ACHN (cell line): ENCODE measurements at places on chromosomes 5 and 9.

DNA sequence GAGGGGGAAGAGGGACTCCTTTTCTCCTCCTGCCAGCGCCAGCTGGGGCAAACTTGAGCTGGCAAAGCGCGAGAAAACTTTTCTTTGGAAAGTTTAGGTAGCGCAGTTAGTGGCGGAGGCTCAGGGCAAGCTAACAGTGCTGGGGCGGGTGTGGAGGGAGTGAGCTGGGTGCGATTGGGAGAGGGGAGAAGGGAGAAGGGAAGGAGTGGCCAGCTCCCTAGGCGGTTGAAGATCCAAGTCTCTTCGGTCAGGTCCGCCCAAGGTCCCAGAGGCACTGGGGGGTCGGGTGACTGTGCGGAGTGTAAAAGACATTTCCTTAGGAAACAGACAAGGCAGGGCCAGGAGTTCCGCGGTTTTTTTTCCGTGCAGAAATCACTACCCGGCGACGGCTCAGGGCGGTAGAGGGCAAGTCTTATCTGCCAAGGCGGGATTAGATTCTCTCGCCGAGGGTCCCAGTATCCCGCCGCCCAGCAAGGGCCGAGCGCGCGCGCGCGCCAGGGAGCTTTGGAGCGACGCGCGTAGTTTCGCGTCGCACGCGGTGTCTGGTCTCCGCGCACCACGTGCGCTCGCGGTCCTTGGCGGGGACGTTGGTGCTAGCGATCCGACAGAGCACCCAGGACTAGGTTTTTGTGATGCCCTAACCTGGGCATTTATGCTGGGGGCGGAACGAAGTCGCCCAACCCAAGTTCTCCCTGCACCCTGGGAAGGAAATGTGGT, 33.6 kb upstream of the NFIB start:
- peak; percentile 60 for DNase-seq

DNA sequence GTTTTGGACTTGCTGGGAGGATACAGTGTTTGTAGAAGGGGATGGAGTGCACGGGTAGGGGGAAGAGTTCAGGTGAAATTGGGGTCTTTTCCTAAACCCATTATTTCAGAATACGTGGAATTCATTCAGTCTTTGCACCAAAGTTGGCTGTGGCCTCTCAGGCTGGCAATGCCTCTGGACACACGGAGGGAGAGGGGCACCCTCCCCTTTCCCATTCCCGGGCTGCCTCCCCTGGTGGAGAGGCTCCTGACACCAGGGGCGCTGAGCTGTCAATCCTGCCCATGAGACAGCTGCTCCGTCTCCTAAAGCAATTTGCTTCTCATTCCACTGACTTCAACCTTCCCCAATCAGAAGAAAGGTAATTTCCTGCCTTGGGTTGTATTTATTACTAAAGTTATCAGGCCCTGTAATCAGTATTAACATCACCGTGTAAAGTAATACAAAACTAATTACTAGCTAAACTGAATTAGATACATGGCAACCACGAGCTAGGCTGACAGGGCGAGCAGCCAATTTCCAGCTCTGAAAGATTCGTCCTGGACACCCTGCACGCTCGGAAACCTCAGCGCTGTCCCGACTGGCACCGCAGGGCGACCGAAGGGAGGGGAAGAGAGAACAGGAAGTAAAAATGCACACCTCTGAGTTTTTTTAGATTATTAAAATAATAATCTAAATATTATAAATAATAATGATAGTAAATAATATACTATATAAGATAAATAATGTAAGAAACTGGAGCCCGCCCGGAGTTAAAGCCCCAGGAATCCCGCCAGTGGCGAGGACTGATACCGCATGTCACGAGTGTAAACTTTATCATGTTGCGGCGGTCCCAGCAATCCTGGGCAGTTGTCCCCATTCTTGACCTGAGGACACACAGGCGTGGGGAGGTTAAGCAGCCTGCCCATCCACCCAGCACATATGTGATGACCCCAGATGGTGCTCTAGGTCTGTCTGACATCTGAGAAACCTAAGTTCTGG, 6.9 kb upstream of the OLFM1 start:
- DNase-seq: no peak

DNA sequence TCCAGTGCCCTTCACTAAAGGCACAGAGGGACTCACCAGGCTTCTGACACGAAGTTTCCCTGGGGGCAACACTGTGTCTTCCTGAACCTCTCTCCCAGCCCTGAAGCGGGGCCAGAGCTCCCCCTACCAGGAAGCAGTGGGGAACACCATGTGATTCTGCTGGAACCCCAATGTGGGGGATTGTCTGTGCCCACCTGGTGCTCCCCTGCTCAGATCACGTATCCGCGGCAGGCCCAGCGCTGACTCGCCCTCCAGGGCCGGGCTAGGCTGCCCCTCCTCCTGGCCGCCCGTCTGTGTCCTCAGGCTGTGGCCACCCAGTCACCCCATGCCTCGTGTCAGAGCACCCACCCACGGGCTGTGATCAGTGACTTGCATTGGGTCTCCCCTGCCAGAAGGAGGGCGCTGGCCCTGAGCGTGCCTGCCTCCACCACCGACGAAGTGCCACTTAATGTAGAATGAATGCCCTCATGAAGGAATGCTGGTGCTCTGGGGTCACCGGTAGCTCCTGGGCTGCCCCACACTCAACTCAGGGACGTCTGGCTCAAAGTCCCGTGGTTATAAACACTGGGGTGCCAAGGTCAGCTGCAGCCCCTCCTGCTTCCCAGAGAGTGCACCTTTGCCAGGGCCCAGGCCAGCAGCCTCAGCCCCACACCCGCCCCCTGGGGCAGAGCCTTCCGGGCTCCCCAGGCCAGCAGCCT, 22.1 kb downstream of the SARDH start:
- no peak for DNase-seq

DNA sequence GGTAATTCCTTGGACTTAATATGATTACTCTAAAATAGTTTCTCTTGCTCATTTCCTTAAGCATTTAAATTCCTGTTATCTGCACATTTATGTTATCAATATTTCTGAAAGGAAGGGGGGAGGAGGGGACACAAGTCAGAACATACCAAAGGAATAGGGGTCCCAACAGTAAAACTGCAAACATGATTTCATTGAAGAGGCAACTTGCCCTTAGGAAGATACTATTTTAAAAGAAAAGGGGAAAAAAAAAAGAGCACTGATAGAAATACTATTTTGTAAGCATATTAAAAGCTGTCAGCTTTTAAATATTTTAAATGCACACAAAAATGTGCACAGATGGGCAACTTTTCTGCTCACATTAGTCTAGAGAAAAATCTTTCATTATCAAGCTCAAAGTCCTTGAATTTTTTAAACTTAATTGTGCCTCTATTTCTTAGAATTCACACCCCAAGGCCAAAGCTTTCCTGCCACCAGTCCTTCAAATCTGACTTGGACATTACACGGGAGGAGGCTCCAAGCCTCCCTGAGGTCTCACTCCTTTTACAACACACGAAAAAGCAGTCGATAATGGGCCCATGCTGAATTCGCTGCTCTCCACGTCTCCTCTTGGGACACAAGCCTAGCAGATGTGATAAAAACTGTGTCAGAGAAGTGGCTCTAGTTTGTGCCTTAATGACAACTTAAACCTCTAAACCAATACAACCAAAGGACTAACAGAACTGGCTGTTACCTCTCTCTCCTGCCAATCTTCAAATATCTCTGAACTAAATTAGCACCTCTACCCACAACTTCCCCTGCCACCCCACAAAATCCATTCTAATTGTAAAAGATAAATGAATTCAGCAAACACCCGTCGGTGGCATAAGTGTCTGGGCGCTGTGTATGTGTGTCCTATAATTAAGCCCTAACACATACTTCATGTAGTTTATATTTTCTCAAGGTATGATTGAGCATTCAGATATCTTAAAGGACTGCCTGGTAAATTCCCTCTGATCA, 154.3 kb downstream of the DENND1A start:
- DNase-seq: no peak

DNA sequence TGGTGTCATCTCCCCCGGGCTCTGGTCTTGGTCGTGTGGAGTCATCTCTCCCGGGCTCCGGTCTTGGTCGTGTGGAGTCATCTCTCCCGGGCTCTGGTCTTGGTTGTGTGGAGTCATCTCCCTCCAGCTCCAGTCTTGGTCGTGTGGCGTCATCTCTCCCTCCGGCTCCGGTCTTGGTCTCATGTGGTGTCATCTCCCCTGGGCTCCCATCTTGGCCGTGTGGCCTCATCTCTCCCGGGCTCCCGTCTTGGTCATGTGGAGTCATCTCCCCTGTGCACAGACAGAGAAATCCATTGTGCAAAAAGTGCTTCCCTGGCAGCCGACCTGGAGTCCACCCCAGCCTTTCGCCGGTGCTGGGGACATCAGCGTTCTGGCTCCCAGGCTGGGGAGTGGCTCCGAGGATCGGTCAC, 91.1 kb upstream of the CACNA1B start:
- no peak for DNase-seq

- no peak for DNase-seq
These were observed 4.3 kb upstream of the CLPTM1L start for GRCh38 chr5:1349246-1349645.
